ENCODE measurements at places on chromosomes 6 and 20. TPM values are rescaled to one million over a fixed set of nuclear protein-coding genes. Genes with fewer than 3 reads are reported as not detected.

GRCh38 chr6:166402582-166403277, 20.0 kb upstream of the MPC1 start:
- DNase-seq: no peak

DNA sequence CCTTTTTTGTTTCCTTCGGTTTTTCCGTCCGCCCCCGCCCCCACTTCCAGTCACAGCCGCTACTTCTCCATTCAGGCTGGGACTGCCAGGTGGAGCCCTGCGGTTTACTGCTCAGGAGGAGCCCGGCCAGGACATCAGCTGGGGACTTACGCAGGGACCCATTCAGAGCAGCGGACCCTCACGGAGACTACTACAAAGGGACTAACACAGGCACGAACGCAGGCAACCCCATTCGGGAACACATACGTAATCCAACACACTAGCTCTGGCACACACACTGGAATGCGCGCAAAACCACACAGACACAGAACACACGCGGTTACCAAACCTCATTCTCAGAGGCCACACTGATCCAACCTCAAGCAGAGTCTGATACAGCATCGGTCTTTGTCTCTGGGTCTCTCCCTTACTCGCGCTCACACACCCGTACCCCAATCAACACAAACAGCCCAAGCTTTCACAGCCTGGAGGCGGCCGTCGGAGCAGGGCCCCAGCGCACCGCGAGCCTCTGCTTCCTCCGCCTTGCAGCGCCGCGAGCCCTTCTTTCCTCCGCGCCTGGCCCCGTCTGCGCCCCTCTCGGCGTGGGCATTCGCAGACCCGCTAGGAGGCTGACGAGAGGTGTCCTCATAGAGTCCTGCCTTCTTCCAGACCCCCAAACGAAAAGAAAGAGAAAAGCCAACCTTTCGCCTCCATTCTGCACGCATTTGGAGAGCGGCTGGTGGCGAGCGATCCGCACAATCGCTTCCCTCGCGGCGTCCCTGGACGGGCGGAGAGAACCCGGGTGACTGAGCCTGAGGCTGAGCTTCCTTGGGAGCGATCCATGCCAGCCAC, 1.1 kb upstream of the SLC32A1 start:
- no peak for DNase-seq

DNA sequence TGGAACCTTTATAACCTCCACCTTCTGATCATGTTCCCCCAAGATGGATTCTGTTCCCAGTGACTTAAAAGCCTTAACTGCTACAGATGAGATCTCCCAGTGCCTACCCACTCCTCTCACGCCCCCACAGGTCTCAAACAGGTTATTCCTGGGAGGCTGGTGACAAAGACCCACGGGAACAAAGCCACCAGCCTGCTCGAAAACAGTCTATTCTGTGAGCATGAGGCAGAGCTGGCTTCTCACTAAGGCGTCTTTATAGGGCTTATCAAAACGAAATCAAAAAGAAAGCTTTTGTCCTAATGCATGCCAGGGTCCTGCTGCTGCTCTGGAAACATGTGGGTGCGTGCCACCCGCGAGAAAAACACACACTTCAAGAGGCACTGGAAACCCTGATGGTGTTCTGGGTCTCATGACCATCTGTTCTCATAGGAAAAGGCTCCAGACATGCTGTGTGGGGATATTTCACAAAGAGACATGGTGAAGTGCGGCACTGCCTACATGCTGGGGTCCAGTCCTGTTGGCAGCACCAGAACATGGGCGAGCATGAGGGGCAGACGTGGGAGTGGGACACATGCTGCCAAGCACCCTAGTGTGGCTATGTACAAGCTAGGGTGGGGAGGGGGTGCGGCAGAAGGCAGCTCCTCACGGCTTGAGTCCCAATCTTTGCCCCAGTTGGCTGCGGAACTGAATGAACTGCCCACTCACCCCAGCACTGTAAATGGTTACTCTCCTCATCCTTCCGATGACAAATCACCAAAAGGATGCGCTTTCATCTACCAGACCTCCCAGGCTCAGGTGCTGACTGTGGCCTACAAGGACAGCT, 2.1 kb downstream of the FKBP1A start:
- no peak for DNase-seq

DNA sequence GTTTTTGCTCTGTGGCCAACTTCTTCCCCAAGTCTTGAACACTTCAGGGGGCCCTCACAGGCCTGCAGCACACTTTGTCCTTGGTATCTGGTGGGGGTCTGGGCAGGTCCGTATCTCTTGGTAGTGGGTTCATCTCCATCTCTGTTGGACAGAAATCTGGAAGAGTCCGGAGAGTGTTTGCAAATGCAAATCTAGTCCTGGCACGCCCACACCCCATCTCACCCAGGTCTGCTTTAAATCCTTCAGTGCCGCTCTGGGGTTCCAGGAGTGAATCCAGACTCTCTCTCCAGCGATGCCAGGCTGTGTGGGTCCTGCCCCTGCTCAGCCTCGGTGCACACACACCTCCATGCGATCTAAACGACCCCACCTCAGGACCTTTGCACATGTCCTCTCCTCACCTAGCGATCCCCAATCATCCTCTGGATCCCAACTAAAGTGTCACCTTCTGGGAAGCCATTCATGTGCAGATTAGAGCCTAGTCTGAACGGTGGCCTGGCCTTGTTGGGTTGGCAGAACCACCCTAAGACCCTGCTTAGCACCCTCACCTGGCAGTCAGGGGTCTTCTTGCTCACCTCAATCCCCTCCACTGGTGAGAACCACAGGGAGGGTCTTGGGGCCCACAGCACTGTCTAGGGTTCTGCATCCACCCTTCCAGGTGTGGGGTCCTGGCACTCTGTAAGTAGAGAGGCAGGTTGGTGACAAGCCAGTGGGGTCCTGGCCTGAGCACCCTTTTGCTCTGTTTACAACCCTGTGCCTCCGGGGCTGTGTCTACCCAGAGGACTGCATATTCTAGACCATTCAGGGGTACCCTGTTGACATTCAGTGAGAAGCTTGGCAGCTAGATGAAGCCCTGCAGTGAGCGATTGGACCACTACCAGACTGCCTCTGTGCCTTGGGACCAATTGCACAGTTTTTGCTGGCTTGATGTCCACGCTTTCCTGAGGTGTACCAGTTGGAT, 100.8 kb downstream of the SYCP2 start:
- DNase-seq: no peak

DNA sequence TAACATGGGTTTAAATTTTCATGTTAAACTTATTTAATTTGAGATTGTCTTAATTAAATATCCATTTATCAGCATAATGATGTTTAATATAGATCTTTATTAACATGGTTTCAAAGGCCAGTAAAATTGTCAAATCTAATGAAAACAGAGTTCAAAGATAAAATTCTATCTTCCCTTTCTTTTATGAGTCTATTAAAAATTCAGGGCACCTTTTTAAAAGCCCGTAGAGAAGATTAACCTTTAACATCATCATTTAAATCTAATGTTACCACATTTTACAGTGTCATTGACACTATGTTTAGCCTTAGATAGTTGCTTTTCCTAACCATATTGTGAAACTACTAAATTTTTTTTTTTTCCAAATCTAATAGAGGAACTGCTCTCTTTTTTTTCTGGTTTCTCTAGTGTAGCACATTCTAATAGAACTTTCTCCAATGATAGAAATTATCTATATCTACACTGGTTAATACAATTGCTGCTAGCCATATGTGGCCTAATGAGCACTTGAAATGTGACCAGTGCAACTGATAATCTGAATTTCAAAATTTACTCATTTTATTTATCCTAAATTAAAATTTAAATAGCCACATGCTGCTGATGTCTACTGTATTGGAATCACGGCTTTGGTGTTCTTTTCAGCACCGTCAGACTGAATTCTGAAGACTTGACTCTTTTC, 410.9 kb downstream of the UTRN start:
- no peak for DNase-seq

- DNase-seq: no peak
These were observed 165.6 kb upstream of the PRSS16 start for GRCh38 chr6:27081931-27082330.

DNA sequence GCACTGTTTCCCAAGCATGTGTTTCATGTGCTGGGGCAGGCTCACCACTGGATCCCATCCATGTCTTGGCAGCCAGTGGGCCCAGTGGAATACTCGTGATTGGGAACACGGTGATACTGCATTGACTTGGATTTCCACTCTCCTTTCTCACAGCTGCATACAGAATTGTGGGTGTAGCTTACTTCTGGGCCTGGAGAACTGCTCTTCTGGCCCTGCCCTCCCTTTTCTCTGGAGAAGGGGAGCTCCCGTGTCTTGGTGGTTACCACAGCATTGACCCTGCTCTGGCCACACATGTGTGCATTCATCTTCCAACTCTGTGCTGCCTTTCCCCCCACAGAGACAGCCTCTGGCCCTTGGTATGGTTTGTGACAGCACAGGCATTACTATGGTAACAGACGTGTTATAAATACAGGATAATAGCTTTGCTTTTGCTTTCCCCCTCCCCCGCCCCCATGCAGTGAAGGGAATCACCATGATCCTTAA, 21.6 kb downstream of the SOBP start:
- peak; percentile 73 for DNase-seq

DNA sequence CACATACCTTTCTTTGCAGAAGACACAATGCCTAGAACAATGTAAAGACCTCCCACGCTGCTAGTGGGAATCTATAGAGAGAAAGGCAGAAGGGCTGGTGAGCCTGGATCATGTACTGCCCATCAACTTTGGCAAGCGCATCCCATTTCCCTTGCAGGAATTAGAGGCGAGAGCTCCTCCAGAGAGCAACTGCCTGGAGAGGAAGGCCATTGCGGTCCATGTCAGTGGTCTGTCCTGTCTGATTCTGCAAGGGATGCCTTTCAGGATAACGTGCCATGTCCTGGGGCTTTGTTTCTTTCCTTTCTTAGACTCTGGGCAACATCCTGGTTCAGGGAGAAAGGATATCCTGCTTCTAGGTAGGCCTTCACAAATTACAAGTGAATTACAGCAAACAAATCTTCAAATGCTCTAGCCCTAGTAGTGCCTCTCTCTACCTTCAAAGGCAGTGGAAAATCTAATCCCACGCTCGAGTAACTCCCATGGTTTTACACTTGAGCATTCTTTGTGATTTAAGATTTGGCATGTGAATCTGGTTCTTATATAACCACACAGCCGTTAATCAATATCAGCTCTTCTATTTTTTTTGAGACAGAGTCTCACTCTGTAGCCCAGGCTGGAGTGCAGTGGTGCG, 38.5 kb downstream of the GCNT2 start:
- no peak for DNase-seq

DNA sequence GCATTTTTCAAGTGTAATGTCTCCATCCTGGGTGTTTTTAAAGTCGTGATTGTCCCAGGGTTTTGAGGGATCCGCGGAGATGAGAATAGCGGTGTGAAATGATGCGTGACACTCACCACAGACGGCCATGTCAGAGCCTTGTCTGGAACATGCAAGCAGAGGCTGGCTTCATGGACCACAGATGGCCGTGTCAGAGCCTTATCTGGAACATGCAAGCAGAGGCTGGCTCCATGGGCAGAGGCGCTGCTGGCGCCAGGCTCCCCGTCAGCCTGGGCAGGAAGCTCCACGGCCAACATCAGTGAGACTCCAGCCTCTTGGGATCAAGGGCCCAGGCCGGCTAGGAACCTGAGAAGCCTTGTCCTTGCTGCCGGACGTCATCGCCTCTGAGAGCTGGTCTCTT, 7.7 kb upstream of the MRGBP start:
- DNase-seq: no peak

DNA sequence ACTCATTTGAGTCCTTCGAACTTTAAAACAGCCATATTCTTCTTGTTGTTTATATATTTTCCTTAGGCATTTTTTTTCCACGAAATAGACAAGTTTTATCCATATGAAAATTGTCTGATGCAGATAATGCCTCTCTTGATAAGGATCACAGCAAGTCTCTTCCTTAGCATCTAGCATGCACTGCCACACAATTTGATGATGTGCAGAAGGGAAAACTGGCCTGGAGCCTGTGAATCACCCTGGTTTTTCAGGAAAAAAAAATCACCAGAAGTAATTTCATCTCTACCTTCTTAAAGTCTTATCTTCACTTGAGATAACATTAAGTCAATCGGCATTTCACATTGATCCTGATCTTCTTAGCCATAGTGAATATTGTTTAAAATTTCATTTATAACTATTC, 199.8 kb downstream of the TENT5A start:
- no peak for DNase-seq

DNA sequence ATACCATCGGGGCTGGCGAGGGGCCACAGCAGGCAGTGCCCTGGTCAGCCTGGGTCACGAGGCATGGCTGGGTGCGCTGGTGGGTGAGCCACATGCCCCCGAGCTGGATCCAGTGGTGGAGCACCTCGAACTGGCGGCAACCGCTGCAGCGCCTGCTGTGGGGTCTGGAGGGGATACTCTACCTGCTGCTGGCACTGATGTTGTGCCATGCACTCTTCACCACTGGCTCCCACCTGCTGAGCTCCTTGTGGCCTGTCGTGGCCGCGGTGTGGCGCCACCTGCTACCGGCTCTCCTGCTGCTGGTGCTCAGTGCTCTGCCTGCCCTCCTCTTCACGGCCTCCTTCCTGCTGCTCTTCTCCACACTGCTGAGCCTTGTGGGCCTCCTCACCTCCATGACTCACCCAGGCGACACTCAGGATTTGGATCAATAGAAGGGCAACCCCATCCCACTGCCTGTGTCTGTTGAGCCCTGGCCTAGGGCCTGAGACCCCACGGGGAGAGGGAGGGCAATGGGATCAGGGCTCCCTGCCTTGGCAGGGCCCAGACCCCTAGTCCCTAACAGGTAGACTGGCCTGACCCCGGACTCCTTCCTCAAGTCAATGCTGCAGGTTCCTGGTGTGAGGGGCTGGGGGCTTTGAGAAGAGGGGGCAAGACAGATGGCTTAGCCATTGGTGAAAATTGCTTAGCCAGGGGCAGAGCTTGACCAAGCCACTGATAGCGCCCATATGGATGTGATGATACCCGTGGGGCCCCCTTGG, 598 bp downstream of the TMEM239 start:
- DNase-seq: no peak

DNA sequence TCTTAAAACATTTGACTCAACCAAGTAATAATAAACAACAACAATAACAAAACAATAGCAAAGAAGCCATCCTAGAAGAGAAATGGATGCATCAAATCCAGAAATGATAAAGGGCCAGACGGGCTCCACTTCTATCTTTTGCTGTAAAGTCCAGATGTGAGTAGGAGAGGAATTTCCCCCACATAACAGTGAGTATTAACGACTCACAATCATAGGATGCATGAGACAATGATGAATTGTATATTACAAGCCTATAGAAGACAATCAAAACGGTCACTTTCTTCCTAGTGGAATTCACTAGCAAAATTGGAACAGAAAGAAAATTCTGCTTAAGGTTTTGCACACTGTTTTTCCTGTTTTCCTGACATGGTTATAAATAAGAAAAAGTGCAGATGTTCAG, 97.0 kb upstream of the PREP start:
- no peak for DNase-seq

- no peak for DNase-seq
These were observed 149.7 kb upstream of the GGTLC1 start for GRCh38 chr20:24138196-24138857.

The GTSF1L gene
- not detected for total RNA-seq

The R3HDML gene
- total RNA-seq: not detected

The CYP24A1 gene
- not detected for total RNA-seq

The TRIM10 gene
- total RNA-seq: 0.62 TPM

The CALHM6 gene
- total RNA-seq: 5.5 TPM

The ROS1 gene
- 0.04 TPM for total RNA-seq

The SRMS gene
- not detected for total RNA-seq
